ENCODE measurements at places on chromosomes 3 and 15. TPM values are rescaled to one million over a fixed set of nuclear protein-coding genes. Genes with fewer than 3 reads are reported as not detected.

Gene TIGIT
- not detected for polyA plus RNA-seq

Gene SKOR1
- polyA plus RNA-seq, result not detected

Gene HRG
- polyA plus RNA-seq, result not detected

Gene SLC51B
- not detected for polyA plus RNA-seq

- peak; percentile 35 for DNase-seq
Observed at GRCh38 chr3:13483988-13484695, 4.0 kb downstream of the HDAC11 start.

- DNase-seq, result no peak
Observed at GRCh38 chr15:38631119-38632075, 66.8 kb upstream of the RASGRP1 start.

- no peak for DNase-seq
Observed at GRCh38 chr3:131729643-131730017, 226.9 kb upstream of the MRPL3 start.

DNA sequence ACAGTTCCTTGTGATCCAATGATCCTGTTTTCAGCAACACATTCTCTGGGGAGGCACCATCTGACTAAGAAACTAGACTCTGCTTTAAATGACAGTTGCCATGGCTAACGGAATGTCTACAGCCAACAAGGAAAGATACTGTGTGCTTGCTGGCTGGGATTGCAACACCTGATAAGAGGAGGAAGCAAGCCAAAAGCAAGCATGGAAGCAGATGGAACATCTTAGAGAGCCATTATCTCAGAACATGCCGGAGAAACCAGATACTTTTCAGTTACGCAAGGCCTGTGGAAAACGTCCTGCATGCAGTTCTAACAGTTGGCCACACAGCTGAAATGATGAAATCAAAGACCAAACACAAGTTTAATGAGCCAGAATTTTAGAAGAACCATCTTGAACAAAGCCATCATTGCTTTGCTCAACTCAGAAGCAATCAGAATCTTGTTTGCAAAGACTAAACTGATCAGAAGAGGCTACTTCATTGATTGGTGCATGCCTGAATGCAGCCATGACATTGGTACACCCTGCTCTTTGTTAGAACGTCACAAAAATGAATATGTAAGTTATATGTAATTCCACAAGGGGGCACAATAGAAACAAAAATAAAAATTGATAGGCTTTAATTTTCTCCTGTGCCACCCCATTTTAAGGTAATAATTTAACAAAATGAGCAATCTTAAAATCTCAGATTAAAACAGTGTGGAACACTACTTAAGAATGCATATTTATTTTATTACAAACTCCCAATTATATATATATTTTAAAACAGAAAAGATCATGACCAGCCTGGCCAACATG, 50.8 kb downstream of the GXYLT2 start:
- peak; percentile 54 for DNase-seq

- peak; percentile 82 for DNase-seq
Observed at GRCh38 chr3:64267721-64268604, 42.7 kb upstream of the PRICKLE2 start.

- no peak for DNase-seq
Observed at GRCh38 chr3:88595026-88595425, 445.3 kb downstream of the C3orf38 start.

GRCh38 chr3:105328338-105328730, 38.4 kb upstream of the ALCAM start:
- no peak for DNase-seq

DNA sequence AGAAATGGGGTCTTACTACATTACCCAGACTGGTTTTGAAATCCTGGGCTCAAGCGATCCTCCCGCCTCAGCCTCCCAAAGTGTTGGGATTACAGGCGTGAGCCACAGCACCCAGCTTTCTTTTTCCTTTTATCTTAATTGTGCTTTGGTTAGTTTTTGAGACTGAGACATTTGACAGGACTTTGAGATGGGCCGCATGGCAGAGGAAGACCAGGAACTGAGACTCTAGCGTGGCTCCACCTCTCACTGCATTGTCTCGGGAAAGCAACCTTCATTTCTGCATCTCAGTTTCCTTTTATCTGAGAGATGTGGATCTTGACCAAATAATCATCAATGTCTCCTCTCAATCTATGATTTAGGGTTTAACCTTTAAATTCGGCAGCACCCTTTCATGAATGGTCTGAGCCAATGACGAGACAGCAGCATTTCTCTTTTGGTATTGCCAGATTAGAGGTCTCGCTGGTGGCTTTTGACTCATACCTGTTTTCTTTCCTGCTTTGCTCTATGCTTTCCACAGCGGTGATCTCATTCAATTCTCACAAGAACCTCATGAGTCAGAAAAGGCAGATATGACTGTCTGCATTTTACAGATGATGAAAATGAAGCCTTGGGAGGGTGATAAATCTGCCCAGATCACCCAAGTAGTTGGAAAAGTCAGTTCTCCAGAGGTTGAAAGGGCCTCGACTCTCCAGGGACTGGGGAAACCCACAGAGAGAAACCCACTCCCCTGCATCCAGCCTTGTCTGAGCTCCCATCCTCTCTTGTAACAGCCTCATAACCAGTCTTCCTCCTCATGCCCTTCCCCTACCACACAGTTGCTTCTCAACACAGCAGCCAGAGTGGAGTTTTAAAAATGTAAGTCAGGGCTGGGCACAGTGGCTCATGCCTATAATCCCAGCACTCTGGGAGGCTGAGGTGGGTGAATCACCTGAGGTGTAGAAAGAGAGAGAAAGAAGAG, 84.8 kb upstream of the FOXB1 start:
- DNase-seq, result no peak

- no peak for DNase-seq
Observed at GRCh38 chr3:101884776-101885175, 35.5 kb downstream of the NFKBIZ start.

DNA sequence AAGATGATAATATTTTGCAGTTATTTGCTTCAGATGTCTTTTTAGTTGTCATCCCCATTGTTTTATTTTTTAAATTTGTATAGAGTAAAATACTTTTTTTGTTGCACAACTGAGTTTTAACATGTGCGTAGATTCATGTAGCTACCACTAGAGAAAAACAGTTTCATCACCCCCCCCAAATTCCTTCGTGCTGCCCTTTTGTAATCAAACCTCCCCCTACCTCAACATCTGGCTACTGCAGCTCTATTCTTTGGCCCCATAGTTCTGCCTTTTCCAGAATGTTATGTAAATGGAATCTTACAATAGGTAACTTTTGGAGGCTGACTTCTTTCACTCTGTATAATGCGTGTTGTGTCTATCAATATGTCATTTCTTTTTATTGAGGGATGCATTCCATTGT, 232.0 kb upstream of the RASGRP1 start:
- DNase-seq, result no peak

DNA sequence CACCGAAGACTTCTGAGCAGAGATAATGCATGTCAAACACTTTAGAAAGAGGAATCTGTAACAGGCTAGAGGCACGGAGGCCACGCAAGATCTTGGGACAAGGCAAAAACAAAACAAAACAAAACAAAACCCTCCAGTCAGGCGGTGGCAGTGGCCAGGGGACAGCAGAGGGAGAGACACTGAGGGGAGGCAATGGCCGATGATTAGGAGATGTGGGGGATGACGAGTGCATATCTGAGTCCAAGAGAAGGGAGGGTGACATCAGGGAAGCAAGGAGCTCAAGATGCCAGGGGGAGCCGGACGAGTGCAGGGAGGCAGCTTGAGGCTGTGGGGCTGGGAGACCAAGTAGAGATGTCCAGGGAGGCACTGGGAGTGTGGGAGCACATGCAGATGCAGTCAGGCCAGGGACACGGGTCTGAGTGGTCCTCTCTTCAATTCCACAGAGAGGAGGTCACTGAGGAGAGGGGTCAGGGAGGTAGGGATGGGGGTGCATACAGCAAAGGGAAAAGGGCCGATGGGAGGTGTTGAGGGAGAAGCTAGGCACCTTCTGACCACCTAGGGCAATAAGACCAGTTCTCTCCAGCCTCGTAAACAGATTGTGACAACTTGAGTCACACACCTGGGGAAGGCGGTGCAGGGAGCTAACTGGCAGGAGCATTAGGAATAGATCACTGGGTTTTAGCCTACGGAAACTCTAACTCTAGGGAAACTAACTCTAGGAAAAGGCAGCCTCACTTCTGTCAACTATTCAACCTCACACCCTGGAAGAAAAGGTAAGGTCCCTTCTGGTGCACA, 29.6 kb downstream of the SLCO2A1 start:
- no peak for DNase-seq

GRCh38 chr3:27642796-27643195, 79.3 kb downstream of the EOMES start:
- DNase-seq, result no peak

DNA sequence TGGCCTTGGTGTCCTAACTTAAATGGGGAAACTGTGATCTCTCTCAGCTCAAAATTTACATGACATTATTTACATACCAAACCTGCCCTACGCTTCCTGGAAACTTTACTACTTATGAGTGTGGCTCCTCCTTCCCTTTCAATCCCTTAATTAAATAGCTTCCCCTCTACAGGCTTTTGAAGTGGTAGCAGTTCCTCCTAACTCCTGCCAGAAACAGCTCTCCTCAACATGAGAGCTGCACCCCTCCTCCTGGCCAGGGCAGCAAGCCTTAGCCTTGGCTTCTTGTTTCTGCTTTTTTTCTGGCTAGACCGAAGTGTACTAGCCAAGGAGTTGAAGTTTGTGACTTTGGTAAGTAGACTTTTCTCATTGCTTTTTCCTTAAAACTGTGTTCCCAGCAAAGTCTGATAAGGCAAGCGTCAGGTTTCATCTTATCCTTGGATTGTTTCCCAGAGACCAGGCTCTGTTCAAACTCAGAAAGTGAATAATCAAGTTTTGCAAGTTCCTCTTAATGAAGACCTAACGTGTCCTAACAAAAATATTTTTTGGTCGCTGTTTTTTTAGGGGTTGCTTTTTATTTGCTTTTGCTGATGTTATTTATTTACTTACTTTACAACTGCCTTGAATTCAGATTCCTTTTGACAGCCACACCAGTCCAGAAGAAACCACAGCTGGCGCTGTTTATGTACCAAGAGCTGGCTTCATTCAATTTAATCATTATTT, at the start of gene ACP3:
ACP3 (plus strand) TSS at position 179 of the 720 bp plus-strand sequence; CDS start at position 229, 50 bp downstream.
- peak; percentile 76 for DNase-seq

- DNase-seq, result no peak
Observed at GRCh38 chr3:42428830-42429229, 18.4 kb upstream of the LYZL4 start.

DNA sequence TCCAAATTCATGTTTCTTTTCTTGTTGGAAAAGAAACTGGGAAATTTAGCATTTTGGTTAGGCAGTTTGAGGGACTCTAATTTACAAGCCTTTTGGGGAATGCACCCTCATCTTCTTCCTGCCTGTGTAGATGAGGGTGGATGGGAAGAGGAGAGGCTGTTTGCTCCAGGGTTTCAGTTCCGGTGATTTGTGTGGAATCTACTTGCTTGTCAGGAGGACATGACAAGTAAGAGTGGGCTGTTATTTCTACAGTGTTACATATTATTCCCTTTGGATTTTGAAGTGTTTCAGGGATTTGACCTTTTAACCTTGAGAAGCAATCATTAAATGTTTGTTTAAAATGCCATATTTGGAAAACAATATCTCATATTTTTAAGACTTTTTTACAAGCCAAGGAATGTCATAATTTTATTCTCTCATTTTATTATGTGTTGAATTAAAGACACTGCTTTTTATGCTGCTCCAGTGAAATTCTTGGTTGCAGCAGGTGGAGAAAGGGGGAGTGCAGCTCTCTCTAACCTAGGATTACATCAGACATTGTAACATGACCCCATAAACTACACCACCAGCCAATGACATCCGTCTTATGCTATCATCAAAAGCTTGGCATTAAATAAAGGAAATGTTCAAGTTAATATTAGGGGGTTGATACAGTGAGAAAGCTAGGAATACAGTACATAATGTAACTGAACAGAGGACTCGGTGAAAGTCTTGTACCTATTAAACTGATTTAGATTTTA, 30.2 kb downstream of the PLAAT1 start:
- DNase-seq, result no peak

- DNase-seq, result no peak
Observed at GRCh38 chr15:40549894-40550293, 14.9 kb downstream of the CCDC32 start.

DNA sequence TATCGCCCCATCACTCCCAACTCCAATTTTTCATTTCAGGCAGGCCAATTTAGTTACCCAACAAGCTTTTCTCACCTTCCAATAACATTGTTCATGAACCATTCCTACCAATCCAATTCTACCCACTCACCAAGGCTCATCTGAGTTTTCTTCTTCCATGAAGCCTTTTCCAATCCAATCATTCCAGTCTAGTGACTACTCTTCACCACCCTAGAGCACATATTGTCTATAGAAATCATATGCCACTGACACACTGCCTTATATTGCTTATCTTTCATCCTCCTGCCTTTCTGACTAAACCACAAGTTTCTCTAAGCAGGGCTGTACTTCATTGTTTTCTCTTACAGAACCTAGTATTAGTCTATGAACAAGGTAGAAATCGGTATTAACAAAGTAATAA, 11.4 kb downstream of the CCDC14 start:
- DNase-seq, result no peak

Data from aorta (tissue), 5 donors.